Activated effector memory CD4-positive, alpha-beta T cell treated with anti-CD3 and anti-CD28 coated beads, Interleukin-2, amount 50 U/mL, for 16 hours (primary cell): ENCODE measurements at places on chromosomes 12 and 14.

DNA sequence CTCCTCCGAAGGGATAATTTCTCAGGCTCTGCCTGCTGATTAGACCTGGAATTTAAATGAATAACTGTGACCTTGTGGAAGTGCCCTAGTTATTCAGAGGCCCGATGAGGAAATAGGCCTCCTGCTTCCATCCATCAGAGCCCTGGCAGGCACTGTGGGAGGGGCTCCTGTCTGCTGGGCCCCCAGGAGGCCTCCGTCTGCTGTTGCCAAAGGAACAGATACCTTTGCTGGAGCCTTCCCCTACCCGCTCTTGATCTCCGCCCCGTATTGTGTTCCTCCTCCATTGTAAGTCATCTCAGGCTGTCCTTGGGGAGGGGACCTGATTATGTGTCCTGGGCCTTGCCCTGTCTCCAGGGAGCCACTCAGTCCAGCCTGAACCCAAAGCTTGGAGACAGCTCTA, 112.3 kb downstream of the NRXN3 start:
- DNase-seq, result no peak

- DNase-seq, result no peak
Measured at GRCh38 chr12:108939594-108939993, 59.7 kb downstream of the DAO start.

DNA sequence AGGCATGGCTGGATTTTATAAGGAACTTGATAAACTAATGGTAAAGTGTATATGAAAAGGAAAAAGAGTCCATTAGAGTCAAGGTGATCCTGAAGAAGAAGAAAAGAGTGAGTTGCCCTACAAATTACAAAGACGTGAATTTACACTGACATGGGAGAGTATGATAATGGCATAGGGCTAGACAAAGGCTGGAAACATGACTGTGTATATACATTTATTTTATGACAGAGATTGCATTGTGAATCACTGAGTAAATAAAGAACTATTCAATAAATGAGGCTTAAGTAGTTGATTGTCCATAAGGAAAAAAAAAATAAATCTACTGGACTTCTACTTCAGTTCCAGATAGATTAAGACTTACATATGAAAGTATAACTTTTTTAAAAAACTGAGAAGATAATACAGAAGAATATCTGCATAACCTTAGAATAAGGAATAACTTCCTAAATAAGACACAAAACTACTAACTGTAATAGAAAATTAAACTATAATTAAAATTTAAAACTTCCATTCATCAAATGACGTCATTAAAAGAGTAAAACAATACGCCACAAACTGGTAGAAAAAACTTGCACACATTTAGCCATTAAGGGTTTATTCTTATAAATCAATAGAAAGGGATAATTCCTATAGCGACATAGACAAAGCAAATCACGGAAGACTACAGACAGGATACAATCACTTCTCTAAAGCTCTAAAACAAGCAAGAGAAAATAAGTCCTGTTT, 278.5 kb downstream of the NOVA1 start:
- DNase-seq, result no peak

- no peak for DNase-seq
Measured at GRCh38 chr14:24137529-24138395, 1.8 kb downstream of the PSME1 start.

GRCh38 chr12:130104571-130105106, 57.6 kb upstream of the FZD10 start:
- DNase-seq, result no peak

DNA sequence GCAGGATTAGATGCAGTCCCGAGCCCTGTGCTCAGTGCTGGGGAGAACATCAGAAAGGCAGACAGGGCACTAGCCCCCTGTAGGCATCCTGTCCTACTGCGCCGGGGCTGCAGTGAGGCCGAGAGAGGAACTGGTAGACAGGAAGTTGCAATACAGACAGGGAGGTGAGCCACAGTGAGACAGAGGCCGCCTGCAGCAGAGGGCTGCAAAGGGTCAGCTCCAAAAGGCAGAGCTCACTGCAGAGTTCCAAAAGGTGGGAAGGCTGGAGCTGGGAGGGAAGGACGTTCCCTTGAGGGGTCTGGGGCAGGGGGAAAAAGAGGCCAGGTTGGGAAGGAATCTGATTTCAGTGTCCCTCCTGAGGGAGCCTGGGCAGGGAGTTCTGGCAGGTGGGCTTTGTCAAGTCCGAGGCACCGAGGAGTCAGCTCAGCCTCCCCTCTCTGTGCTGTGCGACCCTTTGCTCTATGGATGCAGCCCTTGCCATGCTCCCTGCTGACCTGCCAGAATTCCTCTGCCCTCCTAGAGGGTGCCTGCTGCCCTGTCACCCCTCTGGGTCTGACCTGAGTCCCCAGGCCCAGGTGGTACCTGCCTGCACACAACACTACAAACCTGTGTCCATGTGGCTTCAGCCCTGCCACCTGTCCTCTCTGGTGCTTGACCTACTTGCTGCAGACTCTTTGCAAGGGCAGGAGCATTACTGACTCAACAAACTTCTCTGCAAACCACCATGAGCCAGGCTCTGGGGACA, 63.5 kb downstream of the PRMT8 start:
- peak; percentile 45 for DNase-seq

DNA sequence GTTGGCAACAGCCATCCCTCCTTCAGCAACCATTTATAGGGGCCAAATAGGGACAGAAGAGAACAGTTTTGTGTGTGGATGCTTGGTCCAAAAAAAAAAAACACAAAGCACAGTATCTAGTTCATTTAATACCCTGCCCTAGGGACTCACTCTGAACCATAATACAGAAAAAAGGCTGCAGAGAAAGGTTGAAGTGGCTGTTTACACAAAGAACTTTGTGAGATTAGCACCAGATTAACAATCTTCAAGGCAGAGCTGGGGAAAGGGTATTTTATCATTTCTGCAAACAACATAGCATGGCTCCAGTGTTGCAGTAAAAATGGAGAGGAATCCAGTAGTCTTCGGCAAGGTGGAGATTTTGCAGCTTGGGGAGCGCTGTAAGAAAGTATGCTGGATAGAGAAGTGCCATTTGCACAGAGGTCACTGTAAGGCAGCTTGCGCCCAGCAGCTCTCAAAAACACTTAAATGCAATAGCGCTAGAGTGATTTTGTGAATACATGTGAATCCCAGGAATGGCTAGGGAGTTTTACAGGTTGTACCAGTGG, 124.2 kb upstream of the PLEKHA5 start:
- no peak for DNase-seq

- no peak for DNase-seq
Measured at GRCh38 chr12:54612225-54612750, 22.4 kb downstream of the LACRT start.

- no peak for DNase-seq
Measured at GRCh38 chr12:47752121-47752520, 6.6 kb downstream of the RAPGEF3 start.

GRCh38 chr12:14156606-14157005, 175.2 kb upstream of the GRIN2B start:
- DNase-seq, result no peak

- DNase-seq, result no peak
Measured at GRCh38 chr14:74593241-74593953, 18.6 kb downstream of the LTBP2 start.

GRCh38 chr12:19778797-19779196, 339.5 kb downstream of the AEBP2 start:
- DNase-seq, result no peak

GRCh38 chr12:2376908-2377657, 324.3 kb downstream of the CACNA1C start:
- DNase-seq, result peak; percentile 50

DNA sequence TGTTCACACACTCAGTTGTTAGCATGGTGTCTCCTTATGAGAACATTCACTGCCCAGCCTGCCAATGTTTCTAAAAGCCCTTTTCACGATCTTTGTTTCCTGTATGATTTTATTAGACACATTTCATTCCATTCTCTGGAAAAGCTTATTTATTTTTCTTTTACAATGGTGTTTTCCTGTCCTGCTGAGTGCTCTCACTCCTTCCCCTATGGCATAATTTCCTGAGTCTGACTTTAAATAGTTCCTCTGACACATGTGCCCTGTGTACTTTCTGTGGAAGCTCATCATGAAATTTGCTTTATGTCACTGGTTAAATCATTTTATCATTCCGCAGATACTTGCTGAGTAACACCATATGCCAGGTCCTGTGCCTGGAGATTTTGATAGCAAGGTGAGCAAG, 612.0 kb downstream of the FLRT2 start:
- no peak for DNase-seq

DNA sequence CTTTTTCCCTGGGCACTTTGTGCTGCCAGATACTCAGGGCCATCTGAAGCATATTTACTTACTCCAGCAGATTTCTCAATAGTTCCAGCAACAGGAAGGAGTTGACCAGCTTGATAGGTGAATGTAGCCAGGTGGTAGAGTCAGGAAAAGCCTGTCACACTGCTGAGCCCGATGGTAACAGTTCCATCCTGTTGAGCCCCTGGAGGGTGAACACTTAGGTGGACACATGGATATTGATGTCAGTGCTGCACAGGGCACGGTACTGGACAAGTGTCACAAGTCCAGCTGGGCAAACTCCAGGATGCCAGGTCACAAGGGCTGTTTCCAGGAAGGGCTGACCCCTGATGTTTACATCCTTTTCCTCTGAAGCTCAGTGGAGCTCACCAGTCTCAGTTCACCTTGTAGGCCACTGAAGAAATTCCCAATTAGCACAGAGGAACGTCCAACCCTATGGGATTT, 2.3 kb upstream of the SMOC1 start:
- DNase-seq, result no peak

- DNase-seq, result no peak
Measured at GRCh38 chr14:42855085-42855484, 1248.4 kb downstream of the LRFN5 start.

- peak; percentile 44 for DNase-seq
Measured at GRCh38 chr12:6697584-6698351, 2.8 kb downstream of the PIANP start.

GRCh38 chr14:99413911-99414310, 66.7 kb downstream of the SETD3 start:
- no peak for DNase-seq

- DNase-seq, result no peak
Measured at GRCh38 chr14:62158779-62159178, 396.6 kb downstream of the SNAPC1 start.

- DNase-seq, result no peak
Measured at GRCh38 chr14:37596790-37597472, 1.5 kb downstream of the TTC6 start.

DNA sequence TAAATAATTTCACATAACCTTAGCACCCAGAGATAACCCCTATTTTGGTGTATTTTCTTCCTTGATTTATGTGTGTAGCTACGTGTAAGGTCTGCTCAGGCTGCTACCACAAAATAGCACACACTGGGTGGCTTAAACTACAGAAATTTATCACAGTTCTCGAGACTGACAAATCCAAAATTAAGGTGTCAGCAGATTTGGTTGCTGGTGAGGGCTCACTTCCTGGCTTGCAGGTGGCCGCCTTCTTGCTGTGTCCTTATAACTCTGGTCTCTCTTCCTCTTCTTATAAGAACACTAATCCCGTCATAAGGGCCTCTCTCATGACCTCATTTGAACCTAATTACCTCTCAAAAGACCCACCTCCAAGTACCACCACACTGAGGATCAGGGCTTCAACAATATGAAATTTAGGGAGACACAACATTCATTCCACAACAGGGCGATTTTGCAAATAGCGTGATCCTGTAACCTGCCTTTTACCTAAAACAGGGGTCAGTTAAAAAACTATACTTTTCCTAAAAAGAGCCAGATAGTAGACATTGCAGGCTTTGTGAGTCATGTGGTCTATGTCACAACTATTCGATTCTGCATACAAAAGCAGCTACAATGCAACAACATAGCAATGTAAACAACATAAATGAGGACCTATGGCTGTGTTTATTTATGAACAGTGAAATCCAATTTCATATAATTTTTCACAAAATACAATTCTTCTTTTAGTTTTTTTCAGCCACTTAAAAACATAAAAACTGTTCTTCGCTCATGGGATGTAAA, 371.7 kb downstream of the DPF3 start:
- no peak for DNase-seq

- no peak for DNase-seq
Measured at GRCh38 chr12:91887957-91888356, 257.7 kb downstream of the BTG1 start.

DNA sequence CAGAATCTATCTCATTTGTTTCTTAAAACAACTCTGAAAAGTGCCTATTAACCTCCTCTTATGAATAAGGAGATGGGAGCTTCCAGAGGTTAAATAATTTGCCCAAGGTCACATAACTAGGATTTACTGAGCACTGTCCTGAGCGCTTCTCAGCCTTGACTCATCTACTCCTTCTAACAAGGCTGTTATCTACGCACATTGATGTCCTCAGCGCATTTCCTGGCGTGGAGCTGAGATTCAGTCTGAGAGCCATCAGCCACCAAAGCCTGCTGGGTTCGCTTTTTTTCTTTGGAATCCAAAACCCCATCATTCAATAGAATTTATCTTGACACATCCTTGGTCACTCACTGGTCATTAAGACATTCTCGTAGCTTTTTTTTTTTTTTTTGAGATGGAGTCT, 29.3 kb downstream of the AK7 start:
- no peak for DNase-seq

DNA sequence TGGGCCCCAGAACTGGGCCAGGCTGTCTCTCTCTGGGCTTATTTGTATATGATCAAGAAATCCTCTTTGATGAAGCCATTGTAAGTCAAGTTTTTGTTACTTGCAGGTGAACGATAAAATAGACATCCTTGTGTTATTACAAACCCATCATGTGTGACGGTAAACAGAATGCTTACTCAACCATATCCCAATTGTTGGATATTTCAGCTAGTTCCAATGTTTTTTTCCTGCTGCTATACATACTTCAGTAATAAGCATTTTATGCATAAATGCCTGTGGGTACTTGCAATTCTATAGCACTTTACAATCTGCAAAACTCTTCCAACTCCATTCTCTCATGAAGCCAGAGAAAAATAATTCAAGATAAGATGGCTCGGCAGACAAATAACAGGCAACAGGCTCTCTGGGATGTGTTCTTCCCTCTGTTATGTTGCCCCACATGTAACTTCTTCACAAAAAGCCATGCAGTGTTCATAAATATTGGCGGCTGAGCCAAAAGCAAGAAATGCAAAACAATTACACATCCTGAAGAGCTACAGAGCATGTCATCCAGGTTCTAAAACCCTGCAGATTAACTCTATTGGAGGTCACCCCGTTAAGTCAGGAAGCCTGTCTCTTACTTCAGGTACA, 69.5 kb downstream of the CLMN start:
- DNase-seq, result no peak

DNA sequence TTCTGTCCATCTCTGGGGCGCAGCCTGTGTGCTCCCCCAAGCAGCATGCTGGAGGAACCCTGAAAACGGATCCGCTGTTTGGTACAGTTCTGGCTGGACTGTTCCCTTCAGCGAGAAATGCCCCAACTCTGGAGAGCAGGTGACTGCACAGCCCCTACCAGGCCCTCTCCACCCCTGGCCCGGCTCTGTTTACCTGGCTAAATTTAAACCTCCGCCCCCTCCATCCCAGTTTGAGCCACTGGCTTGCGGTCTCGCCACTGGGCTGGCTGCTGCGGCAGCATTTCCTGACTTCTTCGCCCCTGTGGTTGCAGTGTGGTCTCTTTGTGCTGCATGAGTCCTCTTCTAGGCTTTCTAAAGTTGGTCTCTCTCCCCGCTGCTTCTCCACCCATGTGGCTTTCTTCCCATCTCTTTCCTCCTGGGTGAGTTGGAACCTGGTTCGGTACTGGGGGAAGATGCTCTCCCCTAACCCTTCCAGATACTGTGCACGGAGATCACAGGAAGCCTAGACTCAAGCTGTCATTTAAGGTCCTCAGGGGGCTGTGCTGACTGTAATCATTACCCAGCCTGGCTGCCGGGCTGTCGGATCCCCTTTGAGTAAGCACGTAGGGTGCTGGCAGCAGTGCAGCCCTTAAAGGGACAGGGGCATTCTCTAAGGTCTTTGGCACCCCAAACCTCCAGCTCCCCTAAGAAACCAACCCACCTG, 60.6 kb downstream of the FBXL14 start:
- DNase-seq, result peak; percentile 76
